ENCODE measurements at places on chromosomes 3 and 15.

- DNase-seq: no peak
- no peaks in the 10 kb centered on the region for H3K4me1 ChIP-seq
- no peaks in the 10 kb centered on the region for H3K27me3 ChIP-seq
- H3K36me3 ChIP-seq: peaks cover 20% of the 10 kb centered on the region
These were observed 21.9 kb downstream of the OXNAD1 start for GRCh38 chr3:16286751-16287543.

DNA sequence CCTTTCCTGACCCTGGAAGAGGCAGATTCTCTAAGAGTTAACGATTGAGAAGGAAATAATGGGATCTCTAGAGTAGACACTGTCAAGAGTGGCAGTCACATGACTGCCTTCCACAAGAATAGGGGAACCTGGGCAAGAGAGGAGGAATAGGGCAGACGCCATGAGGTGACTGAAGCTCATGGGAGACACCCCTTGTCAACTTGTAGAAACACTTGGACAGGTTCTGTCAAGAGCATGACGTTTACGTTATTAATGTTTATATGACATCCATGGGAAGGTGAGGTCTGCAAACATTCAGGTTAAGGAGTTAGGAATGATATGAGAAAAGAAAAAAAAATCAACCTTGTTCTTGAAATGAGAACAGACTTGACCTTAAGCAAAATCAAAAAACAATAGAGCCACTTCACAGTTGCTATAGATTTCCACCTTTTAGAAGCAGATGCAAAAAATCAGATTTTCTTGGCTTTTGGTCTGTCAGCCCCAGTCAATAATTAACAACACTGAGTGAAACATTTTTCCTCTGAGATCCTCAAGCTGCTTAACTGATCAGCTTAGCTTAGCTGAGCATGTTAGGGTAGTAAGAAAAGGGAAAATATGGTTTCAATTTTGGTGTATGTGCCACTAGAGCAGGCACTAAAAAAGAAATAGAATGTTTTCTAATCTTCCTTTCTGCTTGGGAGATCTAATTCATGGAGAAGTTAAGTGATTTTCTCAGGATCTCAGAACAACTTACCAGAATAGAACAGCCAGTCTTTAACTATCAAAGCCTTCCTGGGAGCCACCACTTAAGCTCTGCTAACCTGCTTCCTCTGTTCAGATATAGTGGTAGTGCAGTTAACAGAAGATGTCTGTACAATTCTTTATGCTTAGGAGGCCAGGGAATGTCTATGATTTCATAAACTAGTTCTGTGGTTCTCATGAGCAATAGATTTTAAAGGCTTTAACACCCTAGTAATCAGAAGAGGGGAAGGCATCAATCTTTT is 116.9 kb downstream of the B3GALNT1 start:
- H3K27me3 ChIP-seq: no peaks in the 10 kb centered on the region
- DNase-seq: no peak
- peaks cover 19% of the 10 kb centered on the region for H3K36me3 ChIP-seq

GRCh38 chr15:63572749-63573464 is 24.3 kb upstream of the FBXL22 start:
- H3K27me3 ChIP-seq: no peaks in the 10 kb centered on the region
- no peak overlapping the region for H3K27ac ChIP-seq
- DNase-seq: no peak

GRCh38 chr3:87313641-87314040 is 37.3 kb upstream of the POU1F1 start:
- no peaks in the 10 kb centered on the region for H3K36me3 ChIP-seq
- H3K4me1 ChIP-seq: peaks cover 4% of the 10 kb centered on the region
- no peak overlapping the region for H3K27ac ChIP-seq
- no peak for DNase-seq
- H3K27me3 ChIP-seq: no peaks in the 10 kb centered on the region

DNA sequence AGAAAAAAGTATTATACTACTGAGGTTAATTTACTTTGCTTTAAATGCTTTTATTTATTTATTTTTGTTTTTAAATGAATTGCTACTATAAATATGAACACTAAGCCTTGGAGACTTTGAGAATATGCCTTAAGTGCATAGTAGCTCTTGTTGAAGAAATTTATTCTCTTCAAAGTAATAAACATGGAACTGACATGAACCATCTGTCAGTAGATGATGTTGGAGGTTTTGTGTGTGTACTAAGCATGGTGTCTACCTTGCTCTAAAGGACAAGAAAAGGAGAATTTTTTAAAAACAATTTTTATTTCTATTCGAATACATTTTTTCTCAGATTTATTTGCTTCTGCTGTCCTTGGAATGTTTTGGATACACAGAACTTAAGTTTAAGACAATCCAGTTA is 81.1 kb upstream of the PDZRN3 start:
- H3K4me3 ChIP-seq: no peak overlapping the region
- DNase-seq: no peak
- no peak overlapping the region for H3K27ac ChIP-seq
